ENCODE measurements at places on chromosomes 16 and 17.

DNA sequence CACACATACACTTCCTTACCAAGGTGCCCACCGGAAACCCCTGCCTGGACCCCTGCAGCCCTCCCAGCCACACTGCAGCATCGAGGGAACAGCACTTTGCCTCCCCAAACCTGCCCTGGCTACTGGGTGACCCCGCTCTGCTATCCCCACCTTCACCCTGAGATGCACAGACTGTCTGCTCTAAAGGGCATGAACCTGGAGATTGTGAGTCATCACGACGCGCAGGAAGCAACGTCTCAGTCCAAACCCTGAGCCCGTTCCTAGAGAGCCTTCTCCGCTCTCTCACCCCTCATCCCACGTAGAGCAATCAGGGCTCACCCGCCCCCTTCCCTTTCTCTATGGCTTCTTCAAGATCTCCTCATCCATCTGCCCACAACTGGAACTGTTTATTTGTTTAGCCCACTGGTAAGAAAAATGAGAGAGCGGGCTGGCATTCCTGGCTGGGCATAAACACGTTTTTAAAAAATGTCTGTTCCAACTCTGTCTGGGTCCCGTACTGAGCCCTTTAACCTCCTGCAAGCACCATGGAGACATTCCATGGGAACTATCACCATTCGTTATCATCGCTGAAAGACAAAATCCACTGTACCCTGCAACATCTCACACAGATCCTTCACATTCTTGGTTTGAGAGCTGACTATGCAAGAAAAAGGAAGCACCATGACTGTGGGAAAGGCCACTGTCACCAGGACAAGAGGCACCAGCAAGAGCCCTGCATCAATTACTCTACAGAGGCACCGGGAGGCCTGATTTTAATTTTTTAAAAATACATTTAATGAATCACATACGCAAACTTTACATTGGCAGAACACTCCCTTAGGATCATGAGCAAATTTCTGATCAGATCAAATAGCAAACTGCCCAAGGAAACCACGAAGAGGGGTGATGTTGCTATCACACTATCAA is 28.2 kb downstream of the ZFHX3 start:
- DNase-seq, result no peak

- no peak for DNase-seq
Measured at GRCh38 chr16:74902161-74902560, 82.8 kb downstream of the WDR59 start.

DNA sequence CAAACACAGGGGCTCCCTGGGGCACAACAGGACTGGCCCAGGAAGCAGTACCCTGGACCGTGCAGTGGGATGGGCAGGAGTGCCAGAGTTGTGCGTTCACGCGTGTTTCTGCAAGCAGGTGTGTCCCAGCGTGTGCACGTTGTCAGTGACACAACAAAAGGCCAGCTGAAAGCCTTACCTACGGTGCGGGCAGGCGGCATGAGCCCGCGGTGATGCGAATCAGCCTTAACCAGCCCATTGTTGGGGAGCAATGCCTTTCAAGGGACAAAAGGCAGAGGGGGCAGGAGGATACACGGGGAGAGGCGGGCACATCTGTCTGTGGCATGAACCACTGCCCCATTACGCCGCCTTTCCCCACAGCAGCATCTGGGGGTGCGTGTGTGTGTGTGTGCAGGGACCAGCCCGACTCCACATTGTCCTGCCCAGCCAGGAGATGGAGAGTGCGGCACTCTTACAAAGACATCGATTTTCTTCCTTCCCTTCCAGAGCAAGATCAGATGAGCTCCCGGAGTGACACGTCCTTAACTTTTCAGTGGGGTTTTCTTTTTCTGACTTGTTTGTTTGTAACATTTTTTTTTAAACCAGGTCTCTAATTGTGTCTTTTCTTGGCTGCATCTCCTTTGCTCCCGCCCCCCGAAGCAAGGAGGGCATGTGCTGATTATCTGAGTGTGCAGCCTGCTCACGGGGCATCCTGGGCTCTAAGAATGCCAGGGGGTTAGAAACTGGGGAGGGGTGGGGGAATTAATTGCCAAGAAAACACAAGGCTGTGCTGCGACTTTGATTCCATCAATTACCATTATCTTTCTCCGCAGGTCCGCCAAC is 158.1 kb downstream of the ZNF423 start:
- DNase-seq, result no peak

DNA sequence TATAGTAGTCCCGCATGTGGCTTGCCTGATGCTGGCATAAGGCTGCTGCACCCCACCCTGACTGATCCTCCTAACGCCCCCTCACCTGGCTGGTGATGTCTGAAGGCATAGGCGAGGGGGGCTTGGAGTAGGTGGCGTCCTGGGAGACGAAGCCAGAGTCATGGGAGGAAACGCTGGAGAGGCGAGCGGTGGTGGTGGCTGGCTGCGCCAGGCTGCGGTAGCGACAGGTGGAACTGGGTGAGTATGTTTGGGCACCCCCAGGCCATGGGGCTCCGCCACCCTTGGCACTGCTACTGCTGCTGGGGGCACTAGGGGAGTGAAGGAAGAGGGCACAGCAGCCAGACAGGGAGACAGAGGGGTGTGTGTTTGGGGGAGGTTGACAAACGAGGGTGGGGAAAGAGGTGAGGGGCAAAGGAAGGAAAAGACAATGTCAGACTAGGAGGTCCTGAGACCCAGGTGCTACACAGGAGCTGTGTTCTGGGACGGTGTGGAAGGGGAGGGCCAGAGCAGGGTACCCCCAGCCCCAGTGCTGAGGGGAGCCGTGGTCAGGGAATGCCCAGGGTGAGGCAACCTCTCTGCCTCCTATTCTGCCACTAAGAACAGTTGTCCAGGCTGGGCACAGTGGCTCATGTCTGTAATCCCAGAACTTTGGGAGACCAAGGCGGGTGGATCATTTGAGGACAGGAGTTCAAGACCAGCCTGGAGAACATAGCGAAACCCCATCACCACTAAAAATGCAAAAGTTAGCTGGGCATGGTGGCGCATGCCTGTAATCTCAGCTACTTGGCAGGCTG is 11.4 kb downstream of the MTSS2 start:
- no peak for DNase-seq

GRCh38 chr17:48513097-48513496 is 17.7 kb downstream of the HOXB1 start:
- DNase-seq, result no peak

DNA sequence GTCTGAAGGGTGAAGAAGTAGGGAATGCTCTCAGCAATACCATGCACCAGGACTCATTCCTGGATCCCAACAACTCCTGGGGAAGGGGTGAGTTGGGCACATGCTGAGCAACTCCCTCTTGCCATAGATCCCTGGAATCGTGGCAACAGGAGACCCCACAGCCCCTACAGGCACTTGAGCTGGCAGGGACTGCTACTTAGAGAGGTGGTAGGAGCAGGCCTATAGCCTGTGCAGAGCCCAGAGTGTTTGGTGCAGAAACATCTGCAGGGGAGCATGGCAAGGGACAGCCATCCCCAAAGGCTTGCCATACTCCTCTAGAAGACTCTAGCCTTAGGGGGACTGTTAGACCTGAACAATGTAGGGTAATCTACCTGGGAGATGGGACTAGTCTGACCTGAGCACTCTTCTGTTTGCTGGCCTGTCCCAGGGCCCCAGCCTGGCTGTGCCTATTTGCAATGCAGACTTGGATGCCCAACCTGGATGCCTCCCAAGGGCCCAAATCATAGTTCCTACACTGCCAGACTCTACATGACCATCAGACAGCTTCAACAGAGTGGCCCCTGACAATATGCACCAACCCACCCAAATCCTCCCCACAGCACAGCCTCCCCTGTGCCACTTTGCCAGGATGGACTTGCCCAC is 568.6 kb upstream of the KIF2B start:
- no peak for DNase-seq

All from naive thymus-derived CD4-positive, alpha-beta T cell (primary cell).